NCI-H524 (cell line): ENCODE measurements at places on chromosomes 4 and X.
A peak's percentile ranks its signal among the peaks of the same experiment; 100 is the strongest.

DNA sequence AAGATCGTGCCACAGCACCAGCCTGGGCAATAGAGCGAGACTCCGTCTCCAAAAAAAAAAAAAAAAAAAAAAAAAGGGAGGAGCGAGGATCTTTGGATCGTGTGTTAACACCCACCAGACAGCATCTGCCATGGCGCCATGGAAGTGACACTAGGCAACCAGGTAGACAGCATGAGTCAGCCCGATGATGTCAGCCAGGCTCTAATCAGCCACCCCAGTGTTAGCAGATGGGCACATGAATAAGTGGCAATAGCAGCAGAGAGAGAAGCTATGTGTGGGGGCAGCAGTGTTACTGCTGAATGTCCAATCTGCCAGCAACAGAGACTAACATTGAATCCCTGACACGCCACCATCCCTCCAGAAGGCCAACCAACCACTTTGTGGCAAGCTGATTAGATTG lies 6.6 kb downstream of the SYN1 start:
- DNase-seq = peak; percentile 72

- no peak for DNase-seq
Measured at GRCh38 chr4:68324519-68325262, 25.2 kb downstream of the YTHDC1 start.

GRCh38 chrX:24876530-24877287 lies 139.1 kb downstream of the ARX start:
- no peak for DNase-seq

DNA sequence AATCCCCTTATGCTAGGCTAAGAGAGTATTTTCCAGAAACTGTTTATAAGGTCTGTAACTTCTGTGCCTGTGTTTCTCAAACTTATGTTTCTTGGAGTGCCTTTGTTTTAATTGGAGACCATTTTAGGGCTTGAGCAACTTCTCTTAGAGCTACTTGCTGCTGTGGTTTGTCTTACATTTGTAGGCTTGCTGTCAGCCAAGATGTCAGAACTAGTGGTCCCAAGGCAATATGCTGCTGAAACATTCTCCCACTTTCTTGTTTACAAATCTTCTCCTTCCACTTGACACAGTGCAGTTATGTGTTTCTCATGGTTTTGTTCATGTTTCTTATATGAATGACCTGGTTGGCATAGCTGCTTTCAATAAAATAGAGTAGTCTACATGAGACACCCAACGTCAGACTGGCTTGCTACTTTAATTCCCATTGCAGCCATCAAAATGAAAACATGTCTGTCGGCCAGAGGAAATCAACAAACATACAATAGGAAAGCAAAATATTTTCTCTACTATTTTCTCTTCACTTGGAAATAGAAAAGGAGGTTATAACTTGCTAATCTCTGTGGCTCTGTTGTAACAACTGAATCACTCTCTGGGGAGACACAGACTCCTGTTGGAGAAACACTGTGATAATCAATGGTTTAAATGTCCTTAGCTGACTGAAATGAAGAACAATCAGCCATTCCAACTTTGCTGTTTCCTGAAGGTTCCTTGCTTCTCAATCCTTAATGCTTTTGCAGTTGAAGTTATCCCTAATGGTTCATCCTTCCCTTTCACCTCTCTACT lies 426.4 kb downstream of the PDGFC start:
- DNase-seq = no peak

DNA sequence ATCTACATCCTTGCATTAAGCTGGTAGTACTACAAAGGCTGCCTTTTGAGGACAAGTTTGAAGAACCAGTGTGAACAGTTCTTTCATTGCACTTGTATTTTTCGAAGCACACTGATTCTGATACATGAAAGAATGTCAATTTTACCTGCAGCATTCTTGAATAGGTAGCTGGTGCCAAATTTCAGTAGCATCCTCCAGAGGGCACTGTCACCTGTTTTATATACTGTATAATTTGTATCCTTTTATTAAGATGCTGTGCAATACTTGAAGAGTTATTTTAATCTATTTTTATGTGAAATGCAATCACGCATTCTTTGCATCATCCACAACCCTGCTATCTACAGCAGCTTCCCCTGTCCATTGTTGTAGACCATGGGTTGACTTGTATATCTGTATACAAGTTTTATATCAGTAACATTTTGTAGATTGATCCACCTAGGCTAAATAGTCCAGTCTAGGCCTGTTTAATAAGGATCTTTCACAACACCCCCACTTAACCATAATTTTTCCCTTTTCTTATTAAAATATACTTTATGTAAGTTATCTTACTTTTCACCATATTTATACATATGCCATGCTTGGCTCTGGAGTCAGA lies 325.7 kb downstream of the PCDH7 start:
- DNase-seq = no peak

- DNase-seq = no peak
Measured at GRCh38 chr4:147891476-147892115, 159.7 kb downstream of the ARHGAP10 start.

- peak; percentile 84 for DNase-seq
Measured at GRCh38 chrX:6149060-6149872, 79.4 kb downstream of the NLGN4X start.

GRCh38 chr4:113276464-113277170 lies 227.2 kb downstream of the ANK2 start:
- no peak for DNase-seq

GRCh38 chr4:119125931-119126330 lies 9.7 kb upstream of the MYOZ2 start:
- no peak for DNase-seq

- peak; percentile 31 for DNase-seq
Measured at GRCh38 chr4:827209-828081, 1.5 kb upstream of the CPLX1 start.

DNA sequence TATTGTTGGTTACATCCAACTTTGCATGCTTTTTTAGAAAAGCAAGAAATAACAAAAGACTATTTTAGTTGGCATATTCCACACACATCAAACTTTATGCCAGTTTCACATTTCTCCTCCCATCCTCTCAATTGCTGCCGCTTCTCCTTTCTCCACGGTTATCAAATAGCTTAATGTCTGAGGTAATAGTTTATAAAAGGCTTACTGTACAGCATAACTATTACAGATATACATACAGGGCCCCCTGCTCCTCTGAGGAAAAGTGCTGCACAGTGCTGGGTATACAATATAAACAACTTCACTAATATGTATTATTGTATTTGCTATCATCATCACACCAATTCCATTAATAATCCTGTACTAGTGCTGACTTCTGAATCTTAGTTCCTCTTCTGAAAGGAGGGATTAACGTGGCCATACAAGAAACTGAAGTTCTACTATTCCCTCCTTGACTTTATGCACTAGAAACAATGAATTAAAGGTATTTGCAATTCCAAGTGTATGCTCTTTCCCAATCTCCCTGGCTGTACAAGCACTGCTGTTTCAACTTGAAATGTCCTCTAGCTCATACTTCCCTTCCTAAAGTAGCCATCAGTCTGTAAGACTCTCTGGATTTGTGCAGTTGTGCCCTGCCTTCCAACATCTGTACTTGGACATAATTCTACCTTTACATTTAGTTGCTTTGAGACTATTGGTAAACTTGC lies 2.5 kb downstream of the CCNI start:
- no peak for DNase-seq

GRCh38 chr4:121943941-121944340 lies 7.9 kb downstream of the TRPC3 start:
- no peak for DNase-seq

GRCh38 chr4:896630-897029 lies 35.5 kb downstream of the GAK start:
- no peak for DNase-seq

DNA sequence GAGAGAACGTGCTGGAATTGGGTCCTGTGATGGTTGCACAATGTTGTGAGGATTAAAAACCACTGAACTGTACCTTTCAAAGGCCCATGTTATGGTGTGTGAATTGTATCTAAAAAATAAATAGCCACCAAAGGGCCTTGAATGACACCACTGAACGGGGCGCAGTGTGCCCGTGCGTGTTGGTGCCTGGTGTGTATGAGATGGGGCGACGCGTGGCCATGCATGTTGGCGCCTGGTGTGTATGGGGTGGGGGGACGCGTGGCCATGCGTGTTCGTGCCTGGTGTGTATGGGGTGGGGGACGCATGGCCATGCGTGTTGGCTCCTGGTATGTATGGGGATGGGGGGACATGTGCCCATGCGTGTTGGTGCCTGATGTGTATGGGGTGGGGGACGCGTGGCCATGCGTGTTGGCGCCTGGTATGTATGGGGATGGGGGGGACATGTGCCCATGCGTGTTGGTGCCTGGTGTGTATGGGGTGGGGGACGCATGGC lies 66.6 kb upstream of the HELT start:
- no peak for DNase-seq

DNA sequence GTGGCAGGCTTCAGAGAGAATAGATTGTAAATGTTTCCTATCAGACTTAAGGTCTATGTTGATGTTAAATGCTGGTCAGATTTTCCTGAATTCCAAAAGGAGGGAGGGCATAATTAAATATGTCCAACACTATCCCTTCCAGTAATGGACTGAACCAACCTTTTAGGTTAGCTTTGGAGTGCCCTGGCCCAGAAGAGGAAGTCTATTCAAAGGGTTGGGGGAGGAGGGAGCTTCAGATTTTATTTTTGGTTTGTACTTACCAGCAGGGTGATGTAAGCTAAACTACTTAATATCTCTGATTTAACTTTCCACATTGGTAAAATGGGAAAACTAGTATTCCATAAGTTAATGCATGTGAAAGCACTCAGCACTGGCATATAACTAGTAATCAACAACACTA lies 91.1 kb downstream of the RBM46 start:
- no peak for DNase-seq

- DNase-seq = no peak
Measured at GRCh38 chr4:78654807-78655206, 103.2 kb downstream of the ANXA3 start.

- no peak for DNase-seq
Measured at GRCh38 chrX:25175743-25176142, 160.0 kb upstream of the ARX start.

- DNase-seq = no peak
Measured at GRCh38 chrX:152038804-152039203, 64.3 kb upstream of the GABRE start.

DNA sequence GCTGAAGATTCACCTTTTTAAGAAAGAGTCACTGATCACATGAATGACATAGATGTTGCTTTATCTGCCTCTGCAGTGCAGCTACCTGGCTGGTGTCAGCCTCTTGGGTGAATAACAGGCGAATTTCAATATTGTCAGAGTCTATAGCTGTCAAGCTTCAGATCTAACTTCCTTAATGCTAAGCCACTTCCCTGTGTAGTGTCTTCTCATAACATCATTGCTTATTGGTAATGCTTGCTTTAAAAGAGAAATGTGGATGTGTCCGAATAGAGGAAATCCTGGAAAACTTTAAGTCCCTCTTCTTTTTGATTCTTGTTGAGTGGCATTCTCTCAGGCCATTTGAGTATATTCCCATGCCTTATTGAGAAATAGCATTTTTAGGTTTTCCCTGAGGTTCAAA lies 7.3 kb upstream of the IGFBP7 start:
- DNase-seq = no peak

DNA sequence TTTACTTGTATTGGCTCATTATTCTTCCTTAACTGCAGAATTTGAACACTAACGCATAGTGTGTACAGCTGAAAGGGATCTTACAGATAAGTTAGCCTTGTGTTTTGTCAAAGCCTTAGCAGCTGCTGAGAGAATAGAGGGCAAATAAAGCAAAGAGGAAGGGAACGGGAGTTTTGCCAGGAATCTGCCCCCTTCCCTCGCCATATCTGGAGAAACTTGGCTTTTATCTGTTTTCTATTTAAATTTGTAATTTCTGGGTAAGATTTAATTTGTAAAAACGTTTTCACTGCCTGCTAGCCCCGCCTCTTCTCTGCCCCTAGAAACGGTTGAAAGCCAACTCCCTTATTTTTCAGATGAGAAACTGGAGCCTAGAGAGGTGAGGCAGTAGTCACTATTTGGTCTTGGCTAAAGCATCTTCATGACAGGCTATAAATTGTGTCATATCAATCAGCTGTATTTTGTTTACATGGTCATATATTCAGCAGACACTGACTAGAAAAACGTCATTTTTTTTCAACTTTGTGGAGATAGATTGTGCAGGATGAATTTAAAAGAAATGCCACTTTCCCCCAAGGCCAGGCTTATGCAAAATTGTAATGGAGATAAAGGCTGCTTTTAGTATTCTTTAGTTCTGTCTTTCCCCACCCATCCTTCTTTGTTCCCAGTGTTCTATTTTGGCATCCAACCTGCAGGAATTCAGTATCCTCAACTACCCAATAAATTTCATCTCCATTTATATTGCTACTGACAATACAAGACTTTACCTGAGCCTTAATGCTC lies 319.4 kb downstream of the SH2D1A start:
- DNase-seq = no peak

GRCh38 chr4:143771269-143771668 lies 70.8 kb upstream of the FREM3 start:
- DNase-seq = no peak

DNA sequence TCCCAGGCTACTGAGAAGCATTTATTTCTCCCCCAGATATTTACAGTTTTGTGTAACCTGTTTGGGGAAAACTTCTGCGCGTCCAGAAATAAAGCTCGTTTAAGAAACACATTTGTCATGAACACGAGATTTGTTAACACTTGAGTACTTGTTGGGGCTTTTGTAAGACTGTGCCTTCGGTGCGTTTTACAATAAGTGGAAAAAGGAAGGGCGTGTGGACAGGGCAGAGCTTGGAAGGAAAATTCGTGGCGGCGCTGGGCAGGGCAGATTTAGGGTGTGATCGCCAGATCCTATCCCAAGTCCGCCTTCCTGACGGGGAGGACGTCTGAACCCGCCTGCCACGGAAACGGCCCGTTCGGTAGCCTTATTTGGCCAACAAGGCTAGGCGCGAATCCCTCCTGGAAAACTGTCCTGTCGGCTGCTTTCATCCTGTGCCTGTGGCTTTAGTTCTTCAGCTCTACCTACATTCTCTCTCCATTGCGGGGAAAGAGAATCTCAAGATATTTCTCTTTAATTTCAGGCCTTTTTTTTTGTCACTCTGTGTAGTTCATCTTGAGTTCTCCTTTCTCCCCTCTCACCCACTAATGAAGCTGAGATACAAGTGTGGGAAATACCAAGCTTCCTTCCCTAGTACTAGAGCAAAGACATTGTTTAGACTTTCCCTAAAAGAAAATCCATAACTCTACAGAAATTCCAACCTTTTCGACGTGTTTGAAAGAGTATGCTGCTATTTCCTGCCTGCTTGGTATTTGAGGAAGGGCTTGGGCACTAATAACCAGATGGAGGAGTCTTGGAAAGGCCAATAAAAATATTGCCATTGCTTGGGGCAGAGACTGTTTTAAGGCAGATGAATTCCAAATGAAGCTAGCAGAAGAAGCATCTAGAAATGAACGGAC lies 982 bp downstream of the PDLIM5 start:
- DNase-seq = peak; percentile 7

DNA sequence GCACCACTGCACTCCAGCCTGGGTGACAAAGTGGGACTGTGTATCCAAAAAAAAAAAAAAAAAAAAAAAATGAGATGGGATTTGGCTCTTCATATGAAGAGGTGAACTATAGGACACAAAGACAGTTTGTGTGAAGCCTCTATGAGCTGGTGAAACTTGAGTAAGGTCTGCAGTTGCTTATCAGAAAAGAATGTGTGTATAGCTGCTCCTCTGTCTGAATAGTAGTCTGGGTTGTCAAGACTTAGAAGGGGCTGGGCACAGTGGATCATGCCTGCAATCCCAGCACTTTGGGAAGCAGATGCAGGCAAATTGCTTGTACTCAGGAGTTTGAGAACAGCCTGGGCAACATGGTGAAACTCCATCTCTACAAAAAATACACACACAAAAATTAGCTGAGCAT lies 82.8 kb downstream of the ARSF start:
- DNase-seq = no peak
